ENCODE measurements at places on chromosomes 6 and 20.

DNA sequence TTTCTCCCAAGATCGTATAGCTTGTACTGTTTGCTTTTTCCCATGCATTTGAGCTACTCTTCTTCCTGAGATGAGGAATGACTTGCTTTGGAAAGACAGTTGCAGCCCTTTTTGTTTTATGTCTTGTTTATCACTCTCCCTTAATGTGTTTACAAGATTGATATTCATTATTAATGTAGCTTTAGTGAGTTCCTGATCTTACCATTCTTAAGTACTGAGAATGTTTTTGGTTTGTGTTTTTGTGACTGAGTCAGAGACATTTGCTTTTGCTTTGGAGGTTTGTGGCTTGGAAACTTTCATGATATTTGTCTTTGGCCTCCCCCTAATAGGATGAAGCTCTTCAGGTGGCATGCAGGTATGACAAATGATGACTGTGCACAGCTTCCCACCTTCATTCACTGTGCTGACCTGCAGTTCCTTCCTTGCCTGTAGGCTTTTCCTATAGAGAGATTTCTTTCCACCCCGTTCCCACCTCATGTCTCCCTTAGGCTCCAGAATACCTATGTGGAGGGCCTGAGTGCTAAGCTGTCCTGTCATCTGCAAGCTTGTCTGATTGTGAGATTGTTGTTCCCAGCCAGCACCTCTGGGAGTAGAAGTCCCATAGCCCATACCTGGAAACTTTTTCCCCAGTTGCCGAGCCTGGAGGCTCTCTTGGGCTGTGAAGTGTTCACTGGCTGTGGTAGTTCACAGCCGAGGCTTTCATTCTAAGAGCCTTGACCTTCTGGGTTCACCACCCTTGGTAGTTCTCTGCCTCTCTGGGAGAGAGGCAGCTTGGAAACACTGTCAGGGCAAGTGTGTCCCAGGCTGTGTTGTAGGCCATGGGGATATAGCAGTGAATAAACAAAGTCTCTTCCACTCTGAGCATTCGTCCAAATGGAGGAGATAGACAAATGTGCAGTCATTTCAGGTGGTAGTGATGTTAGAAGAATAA is 27.1 kb downstream of the CDS2 start:
- DNase-seq: no peak

DNA sequence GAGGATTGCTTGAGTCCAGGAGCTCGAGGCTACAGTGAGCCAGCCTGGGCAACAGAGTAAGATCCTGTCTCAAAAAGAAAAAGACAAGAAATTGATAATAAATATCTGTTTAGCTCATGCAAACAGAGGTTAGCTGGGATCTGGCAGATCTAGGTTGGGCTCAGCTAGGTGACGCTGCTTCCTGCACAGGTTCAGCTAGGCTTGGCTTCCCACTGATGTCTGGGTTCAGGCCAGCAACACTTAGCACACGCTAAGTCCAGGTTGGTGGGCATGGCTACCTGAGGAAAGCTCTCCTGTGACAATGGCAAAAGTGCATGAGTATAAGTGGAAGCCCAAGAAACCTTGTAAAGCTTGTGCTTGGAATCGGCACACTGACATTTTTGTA is 48.7 kb downstream of the RIN2 start:
- peak; percentile 96 for DNase-seq

DNA sequence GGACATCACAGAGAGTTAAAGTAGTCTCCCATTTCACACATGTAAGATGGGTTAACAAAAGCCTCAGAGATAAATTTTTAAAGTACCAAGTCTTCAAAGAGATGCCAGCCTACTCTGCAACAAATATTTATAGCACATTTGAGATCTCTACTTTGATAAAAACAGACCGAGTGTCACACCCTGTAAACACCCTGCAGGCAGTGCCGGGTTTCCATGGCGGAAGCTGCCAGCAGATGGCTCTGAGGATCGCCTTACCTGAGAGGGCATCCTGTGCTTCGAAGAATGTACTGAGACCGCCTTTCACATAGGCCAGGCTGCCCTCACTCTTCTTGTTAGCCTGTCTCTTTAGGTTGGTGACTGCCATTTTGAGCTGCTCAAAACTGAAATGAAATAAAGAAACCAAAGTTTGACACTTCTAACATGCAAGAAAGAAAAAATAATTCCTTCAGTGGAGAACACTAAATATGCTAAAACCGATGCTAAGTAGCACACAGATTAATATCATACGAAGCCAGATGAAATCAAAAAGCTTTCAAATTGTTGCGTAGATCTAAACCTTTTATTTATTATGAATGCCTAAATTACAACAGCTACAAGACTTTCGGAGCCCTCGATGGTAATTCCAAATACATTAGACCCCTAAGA is 39.3 kb downstream of the HUS1B start:
- no peak for DNase-seq

GRCh38 chr6:18216411-18216810 is 47.9 kb downstream of the DEK start:
- no peak for DNase-seq

DNA sequence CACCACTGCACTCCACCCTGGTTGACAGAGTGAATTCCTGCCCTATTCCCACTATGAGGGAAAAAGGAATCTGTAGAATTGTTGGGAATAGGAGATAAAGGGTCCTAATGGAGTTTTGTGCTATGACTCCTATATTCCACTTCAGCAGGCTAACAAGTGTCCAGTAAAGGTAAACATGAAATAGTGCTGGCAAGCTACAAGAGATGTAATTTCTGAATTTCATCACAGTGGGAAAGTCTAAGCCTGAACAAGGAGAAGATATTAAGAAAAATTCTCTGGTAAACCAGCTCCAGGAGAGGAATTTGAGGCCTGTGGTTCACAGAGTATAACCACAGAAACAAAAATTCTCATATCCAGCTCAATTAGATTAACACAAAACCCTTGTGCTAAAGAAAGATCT is 10.3 kb upstream of the C6orf58 start:
- no peak for DNase-seq
